ENCODE measurements at places on chromosomes 6 and 20.

DNA sequence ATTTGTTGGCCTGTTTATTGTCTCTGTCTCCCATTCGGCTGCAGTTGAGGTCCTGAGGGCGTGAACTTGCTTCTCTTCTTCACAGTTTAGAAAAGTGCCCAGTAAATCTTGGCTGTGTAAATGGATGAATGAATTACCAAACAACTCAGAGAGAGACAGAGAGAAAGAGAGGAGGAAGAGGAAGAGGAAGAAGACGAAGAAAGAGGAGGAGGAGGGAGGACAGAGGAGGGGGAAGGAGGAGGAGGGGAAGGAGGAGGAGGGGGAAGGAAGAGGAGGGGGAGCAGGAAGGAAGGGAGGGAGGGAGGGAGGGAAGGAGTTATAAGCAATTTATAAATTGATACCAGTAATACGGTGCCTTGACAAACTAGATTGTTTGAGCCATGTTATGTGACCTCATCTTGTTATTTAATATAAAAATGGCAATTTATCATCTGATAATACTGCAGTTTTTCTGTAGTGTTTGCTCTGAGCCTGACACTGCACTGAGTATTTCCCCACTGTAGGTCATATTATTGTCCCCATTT lies 18.7 kb downstream of the HCK start:
- no peaks in the 10 kb centered on the region for H3K4me1 ChIP-seq
- no peaks in the 10 kb centered on the region for H3K27me3 ChIP-seq
- DNase-seq = no peak

DNA sequence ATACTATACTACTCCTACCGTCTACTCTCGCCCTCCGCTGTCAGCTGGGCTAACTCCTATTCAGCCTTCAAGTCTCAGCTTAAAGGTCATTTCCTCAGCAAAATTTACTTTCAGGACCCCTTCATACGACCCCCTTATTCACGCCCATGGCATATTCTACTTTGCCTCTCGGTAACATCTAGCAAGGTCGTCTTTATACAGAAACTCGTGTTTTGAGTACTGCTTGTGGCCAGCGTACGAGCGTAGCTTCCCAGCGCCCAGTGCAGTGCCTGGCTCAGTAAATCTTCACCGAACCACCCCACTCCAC lies 546 bp downstream of the CRNKL1 start:
- H3K27ac ChIP-seq = peak overlapping the region; percentile 59
- H3K4me3 ChIP-seq = peak overlapping the region; percentile 97
- H3K4me1 ChIP-seq = no peaks in the 10 kb centered on the region

DNA sequence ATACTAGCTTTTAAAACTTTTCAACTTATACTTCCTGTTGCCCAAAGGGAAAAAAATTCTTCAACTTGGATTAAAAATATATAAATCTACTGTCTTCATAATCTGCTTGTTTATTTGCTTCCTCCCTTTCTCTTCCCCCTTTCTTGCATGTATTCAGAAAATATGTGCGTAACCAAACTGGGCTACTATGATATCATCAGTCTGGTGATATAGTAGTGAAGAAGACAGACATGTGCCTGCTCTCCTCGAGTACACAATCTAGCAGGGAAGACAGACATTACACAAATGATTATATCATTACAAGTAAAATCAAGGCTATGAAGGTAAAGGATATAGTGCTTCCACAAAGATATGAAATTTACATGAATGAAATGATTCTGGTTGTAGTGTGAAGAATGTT lies 31.0 kb downstream of the IBTK start:
- H3K4me3 ChIP-seq = no peak overlapping the region
- no peak overlapping the region for H3K27ac ChIP-seq
- no peak for DNase-seq
- no peaks in the 10 kb centered on the region for H3K4me1 ChIP-seq

- no peak overlapping the region for H3K4me3 ChIP-seq
- H3K4me1 ChIP-seq = no peaks in the 10 kb centered on the region
- H3K36me3 ChIP-seq = no peaks in the 10 kb centered on the region
- no peak for DNase-seq
- H3K27ac ChIP-seq = no peak overlapping the region
Observed at GRCh38 chr20:15171016-15171415, 833.6 kb upstream of the FLRT3 start.

GRCh38 chr6:145067430-145067829 lies 667.9 kb downstream of the EPM2A start:
- no peaks in the 10 kb centered on the region for H3K4me1 ChIP-seq
- H3K27ac ChIP-seq = no peak overlapping the region
- no peak overlapping the region for H3K4me3 ChIP-seq
- no peaks in the 10 kb centered on the region for H3K36me3 ChIP-seq

GRCh38 chr6:142566628-142567396 lies 265.0 kb downstream of the ADGRG6 start:
- no peaks in the 10 kb centered on the region for H3K27me3 ChIP-seq
- H3K4me1 ChIP-seq = peaks cover 10% of the 10 kb centered on the region
- no peaks in the 10 kb centered on the region for H3K36me3 ChIP-seq
- no peak overlapping the region for H3K4me3 ChIP-seq

- peaks cover 58% of the 10 kb centered on the region for H3K27me3 ChIP-seq
- H3K36me3 ChIP-seq = no peaks in the 10 kb centered on the region
- no peaks in the 10 kb centered on the region for H3K4me1 ChIP-seq
- no peak overlapping the region for H3K4me3 ChIP-seq
- peak overlapping the region; percentile 16 for H3K27ac ChIP-seq
- no peak for DNase-seq
Observed at GRCh38 chr20:13865156-13865555, 80.3 kb downstream of the NDUFAF5 start.

DNA sequence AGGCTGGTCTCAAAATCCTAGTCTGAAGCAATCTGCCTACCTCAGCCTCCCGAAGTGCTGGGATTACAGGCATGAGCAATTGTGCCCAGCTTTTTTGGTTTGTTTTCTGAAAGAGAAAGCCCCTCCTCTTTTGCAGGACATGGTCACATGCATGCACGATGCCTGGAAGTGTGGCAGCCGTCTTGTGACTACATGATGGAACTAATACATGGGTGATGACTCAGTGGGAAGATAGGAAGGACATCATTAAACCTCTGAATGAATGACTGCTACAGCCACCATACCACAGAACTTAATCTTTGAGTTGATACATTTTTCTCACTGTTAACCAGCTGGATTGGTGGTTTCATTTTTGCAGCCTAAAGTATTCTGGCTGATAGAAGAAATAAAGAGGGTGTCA lies 13.4 kb upstream of the CTNNBL1 start:
- H3K27ac ChIP-seq = no peak overlapping the region
- peak; percentile 21 for DNase-seq
- H3K36me3 ChIP-seq = no peaks in the 10 kb centered on the region
- H3K4me3 ChIP-seq = no peak overlapping the region
- no peaks in the 10 kb centered on the region for H3K27me3 ChIP-seq

DNA sequence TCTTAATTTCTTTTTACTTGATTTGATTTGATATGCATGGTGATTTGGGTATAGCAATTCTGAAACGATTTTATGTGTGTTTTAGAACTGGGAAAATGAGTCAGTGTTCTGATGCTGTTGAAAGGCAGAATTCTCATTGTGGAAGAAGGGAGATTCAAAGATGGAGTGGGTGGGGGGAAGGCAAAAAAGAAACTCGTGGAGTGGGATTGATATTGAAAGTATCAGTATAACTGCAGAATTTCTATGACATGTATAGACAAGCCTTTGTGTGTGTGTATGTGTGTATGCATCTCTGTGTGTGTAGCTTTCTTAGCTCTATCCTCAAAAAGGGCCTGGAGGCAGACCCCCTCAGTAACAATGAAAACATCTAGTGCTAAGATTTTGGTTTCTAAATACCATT lies 184.3 kb upstream of the OLIG3 start:
- no peaks in the 10 kb centered on the region for H3K36me3 ChIP-seq
- H3K27me3 ChIP-seq = no peaks in the 10 kb centered on the region
- H3K27ac ChIP-seq = no peak overlapping the region

DNA sequence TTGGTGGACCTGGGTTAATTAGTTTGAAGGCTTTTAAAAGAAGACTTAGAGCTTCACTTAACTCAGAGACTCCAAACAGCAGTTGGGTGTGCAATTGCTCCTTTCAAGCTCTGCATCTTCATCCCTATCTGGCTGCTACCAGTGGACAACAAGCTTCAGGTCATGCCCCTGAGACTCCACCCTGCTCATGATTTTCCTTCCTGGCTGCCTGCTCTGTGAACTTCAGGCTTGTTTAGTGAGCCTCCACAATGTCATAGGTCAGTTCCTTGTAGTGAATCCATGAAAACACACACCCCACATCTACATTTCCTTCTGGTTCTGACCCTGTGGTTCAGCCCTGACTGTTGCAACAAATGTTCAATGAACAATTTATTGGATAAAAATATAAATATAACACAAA lies 61.1 kb upstream of the MARCKS start:
- H3K4me3 ChIP-seq = no peak overlapping the region
- no peaks in the 10 kb centered on the region for H3K36me3 ChIP-seq
- H3K27ac ChIP-seq = no peak overlapping the region
- no peaks in the 10 kb centered on the region for H3K4me1 ChIP-seq
- no peaks in the 10 kb centered on the region for H3K27me3 ChIP-seq
- no peak for DNase-seq

DNA sequence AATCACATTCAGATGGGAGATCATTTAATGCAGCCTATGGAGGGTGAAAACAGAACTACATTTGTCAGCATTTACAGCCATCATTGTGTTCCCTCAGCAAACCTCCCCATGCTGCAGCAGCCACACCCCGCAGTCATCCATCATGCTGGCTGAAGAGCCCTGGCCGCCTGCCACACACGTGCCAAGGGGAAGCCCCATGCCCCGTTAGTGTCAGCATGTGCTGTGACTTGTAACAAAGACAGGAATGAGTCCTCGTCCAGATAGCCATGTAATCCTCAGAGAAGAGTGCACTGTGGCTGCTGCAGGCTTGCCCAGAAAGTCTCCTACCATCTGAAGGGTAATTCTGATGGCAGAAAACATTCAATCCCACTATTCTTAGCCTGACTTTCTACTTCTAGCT lies 1097.8 kb downstream of the KIF16B start:
- no peak overlapping the region for H3K4me3 ChIP-seq
- no peak for DNase-seq
- H3K4me1 ChIP-seq = no peaks in the 10 kb centered on the region
- no peak overlapping the region for H3K27ac ChIP-seq
- no peaks in the 10 kb centered on the region for H3K27me3 ChIP-seq
- H3K36me3 ChIP-seq = no peaks in the 10 kb centered on the region

DNA sequence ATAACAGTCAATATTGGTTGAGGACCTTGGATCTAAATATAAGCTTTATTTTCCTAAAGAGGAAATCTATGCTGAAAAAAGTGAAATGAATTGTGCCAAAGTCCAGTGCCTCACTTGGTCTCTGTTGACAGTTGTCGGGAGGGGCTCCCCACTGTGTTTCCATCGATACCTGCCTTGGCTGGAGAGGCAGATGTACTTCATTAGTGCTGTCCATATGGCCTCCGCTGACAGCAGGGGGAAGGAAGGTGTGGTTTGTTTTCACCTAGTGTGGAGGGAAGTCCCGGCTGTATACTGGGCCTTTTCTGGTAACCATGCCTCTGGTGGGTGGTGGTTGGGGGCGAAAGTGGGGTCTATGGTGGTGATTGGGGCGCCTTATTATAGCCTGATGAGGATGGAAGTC lies 42.7 kb downstream of the CD2AP start:
- no peaks in the 10 kb centered on the region for H3K4me1 ChIP-seq
- no peak for DNase-seq
- no peak overlapping the region for H3K27ac ChIP-seq
- no peaks in the 10 kb centered on the region for H3K36me3 ChIP-seq
- H3K27me3 ChIP-seq = no peaks in the 10 kb centered on the region

DNA sequence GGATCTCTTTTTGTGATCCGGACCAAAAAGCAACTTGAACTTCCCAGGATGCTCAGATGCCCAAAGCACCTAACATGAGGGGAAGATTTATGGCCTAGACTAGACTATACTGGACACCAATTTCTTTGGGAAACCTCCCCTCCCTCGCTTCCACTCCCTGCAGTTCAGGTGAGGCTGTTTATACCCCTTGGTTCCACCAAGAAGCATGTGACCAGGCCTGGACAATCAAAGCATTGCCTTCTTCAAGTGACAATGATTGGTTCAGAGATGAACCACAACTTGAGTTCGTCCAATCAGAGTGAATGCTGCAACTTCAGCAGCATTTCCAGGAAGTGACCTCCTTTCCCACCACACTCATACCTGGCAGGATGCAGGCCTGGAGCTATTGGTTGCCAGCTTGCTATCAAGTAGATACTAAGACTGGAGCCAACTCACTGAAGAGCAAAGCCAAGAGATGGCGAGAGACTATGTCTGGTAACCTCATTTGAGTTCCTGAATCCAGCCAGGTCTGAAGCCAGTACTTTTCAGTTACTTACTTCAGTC lies 45.6 kb upstream of the SLC9A8 start:
- H3K4me3 ChIP-seq = no peak overlapping the region
- H3K4me1 ChIP-seq = peaks cover 8% of the 10 kb centered on the region
- no peaks in the 10 kb centered on the region for H3K27me3 ChIP-seq
- no peaks in the 10 kb centered on the region for H3K36me3 ChIP-seq

DNA sequence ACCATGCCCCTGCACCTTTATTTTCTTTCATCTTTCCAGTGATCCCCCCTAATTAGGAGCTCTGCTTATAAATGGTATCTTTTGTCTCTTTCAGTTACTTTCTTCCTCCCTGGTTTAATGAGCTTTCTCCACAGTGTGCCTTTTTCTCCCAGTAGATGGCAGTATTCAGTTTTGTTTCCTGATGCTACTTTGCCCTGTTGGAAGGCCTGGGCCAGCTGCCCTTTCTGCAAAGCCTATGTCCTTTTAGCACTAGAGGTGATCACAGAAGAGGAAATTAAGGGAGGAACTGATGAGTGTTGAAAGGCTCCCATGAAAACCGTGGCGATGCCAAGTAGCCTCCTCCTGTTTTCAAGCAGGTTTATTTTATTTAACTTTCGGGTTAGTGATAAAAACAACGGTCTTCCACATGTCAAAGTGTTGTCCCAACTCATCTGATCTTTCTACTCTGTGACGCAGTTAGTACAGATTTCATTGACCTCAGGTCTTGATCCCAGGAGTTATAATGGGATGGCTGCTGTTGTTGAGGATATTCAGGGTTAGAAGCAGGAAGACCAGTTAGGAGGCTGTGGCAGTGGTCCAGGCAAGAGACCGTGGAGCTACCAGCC lies 184.2 kb upstream of the BMP2 start:
- H3K4me3 ChIP-seq = no peak overlapping the region
- DNase-seq = peak; percentile 78
- H3K4me1 ChIP-seq = peaks cover 3% of the 10 kb centered on the region
- H3K36me3 ChIP-seq = no peaks in the 10 kb centered on the region

DNA sequence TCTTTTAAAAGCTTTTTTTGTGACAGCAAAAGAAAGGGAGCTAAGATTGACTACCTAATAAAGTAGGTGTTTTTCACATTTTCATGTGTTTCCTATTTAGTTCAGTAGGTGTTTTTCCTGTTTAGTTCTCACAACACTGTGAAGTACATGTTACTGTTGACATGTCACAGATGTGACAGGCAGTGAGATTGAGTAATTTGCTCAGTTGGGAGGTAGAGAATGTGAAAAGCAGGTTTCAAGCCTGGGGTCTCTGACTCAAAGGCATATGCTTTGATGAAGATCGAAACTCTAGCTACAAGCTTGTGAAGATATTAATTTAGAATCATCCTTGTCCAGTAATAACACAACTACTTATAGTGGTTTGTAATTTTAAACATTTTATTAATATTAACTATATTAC lies 43.1 kb downstream of the SLX4IP start:
- no peak overlapping the region for H3K27ac ChIP-seq
- H3K4me3 ChIP-seq = no peak overlapping the region
- H3K4me1 ChIP-seq = peaks cover 3% of the 10 kb centered on the region

Measured in endodermal cell (in vitro differentiated cells).